ENCODE measurements at places on chromosomes 1 and 21.
A peak's percentile ranks its signal among the peaks of the same experiment; 100 is the strongest.

DNA sequence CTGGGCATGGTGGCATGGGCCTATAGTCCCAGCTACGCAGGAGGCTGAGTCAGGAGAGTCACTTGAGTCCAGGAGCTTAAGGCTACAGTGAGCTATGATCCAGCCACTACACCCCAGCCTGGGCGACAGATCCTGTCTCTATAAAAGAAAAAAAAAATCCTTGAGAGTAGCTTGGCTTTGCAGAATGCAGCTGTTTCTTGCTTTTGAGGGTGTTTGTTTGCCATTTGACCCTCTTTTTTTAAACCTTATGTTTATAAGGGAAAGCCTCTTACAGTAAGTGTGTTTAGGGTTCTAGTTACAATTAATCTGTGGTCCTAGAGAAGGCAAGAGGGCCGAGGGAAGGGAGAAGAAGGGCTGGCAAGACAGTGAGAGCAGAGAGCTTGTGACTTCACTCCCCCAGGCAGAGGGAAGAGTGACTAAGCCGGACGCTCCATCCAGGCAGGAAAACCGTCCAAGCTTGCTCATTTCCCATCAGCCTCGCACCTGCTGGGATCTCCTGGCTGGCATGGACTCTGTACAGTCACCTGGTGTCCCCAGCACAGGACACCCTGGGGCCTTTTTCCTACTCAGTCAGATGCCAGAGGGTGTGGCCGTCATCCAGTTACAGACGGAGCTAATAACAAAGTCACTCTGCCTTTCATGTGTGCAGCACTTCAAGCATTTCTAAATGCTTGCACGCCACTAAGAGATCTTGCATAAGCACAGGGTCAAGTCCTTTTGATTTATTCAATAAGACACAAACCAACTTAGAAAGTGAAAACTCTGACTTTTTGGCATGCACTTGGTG lies 55.5 kb upstream of the PSEN2 start:
- H3K4me1 ChIP-seq = peaks cover 35% of the 10 kb centered on the region
- H3K27me3 ChIP-seq = no peaks in the 10 kb centered on the region
- no peak for DNase-seq
- peak overlapping the region; percentile 99 for H3K27ac ChIP-seq
- no peak overlapping the region for H3K4me3 ChIP-seq

DNA sequence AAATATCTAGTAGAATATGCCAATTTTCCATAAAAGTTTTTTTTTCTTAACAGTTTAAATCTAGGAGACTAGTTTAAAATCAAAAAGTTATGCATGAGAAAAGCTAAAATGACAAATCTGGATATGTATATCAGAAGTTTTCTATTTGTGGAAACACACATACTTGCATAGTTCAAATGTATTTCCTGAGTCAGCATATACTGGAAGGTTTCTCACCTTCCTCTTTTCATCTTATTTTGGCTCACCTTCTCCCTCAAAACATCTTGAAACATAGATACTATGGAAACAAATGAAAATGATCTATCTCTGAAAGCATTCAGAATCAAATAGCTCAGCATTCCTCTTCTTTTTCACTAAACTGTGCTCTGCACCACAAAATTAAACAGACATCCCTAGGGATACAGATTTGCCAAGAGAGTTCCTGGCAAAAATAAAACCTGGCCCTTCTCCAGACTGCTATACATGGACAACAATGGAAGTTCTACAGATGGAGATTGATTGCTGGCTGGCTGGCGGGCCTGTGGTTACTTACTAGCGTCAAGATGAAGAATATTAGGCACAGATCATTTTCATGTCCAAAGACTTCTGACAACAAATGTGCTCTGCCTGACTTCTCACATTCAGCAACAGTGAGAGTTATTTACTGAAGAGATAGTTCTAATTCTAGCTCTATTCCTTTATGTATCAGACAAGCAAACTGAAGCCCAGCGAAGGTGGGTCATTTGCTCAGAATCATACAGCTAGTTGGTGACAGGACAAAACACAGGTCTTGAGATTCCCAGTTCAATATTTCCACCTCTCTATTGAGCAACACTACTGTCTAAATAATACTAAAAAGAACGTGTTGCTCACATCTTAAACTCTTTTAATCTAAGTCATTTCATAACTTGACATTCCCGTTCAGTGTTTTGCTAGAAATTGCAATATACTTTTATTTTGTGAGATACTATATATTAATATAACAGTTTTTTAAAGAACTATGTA lies 26.6 kb downstream of the DIPK1A start:
- DNase-seq = no peak
- no peak overlapping the region for H3K4me3 ChIP-seq
- peaks cover 31% of the 10 kb centered on the region for H3K4me1 ChIP-seq

- no peak overlapping the region for H3K27ac ChIP-seq
- DNase-seq = no peak
- H3K4me3 ChIP-seq = no peak overlapping the region
- H3K4me1 ChIP-seq = peaks cover 31% of the 10 kb centered on the region
- H3K27me3 ChIP-seq = no peaks in the 10 kb centered on the region
- peaks cover 4% of the 10 kb centered on the region for H3K36me3 ChIP-seq
Observed at GRCh38 chr1:24392982-24393650, 20.5 kb downstream of the STPG1 start.

GRCh38 chr1:227785094-227785804 lies 30.2 kb upstream of the PRSS38 start:
- no peaks in the 10 kb centered on the region for H3K27me3 ChIP-seq
- peaks cover 20% of the 10 kb centered on the region for H3K4me1 ChIP-seq
- H3K36me3 ChIP-seq = peaks cover 6% of the 10 kb centered on the region
- no peak for DNase-seq
- no peak overlapping the region for H3K27ac ChIP-seq
- no peak overlapping the region for H3K4me3 ChIP-seq

All from chondrocyte (in vitro differentiated cells).